ENCODE measurements at places on chromosomes 11 and 22.

DNA sequence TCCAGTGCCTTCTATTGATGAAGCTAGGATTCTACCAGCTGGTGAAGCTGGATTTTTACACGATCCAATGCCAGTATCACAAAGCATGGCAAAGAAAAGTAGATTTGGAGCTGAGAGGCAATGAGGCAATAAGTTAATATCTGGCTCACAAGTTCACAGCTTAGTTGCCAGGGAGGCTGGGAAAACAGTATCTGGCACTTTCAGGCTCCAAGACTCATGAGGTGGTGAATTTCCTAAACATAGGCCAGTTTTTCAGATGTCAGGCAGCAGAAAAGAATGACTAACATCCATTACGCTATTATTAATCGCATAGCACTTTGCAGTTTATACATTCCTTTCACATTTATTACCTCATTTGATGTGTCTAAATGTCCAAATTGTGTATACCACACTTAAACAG lies 122.7 kb downstream of the GRIA4 start:
- DNase-seq = no peak

GRCh38 chr11:101369835-101370234 lies 214.0 kb downstream of the TRPC6 start:
- no peak for DNase-seq

GRCh38 chr11:94305146-94305545 lies 766 bp downstream of the IZUMO1R start:
- no peak for DNase-seq

- no peak for DNase-seq
These were observed 5.3 kb upstream of the BRSK2 start for GRCh38 chr11:1384199-1384970.

- DNase-seq = no peak
These were observed 44.4 kb upstream of the KCNQ1OT1 start for GRCh38 chr11:2744166-2744565.

Measured in NCI-H2081 (cell line).